A549 treated with CpdA at 1 μM for 4 hours (cell line): ENCODE measurements at places on chromosomes 2 and 18. TPM values are rescaled to one million over a fixed set of nuclear protein-coding genes. Genes with fewer than 3 reads are reported as not detected.

MYO7B gene
- total RNA-seq = 0.12 to 0.32 TPM (median 0.21 TPM) in 5 replicates

SERPINB12 gene
- not detected in 5 replicates for total RNA-seq

TRPM8 gene
- 0.15 to 0.59 TPM (median 0.20 TPM) in 5 replicates for total RNA-seq

AQP12B gene
- not detected in 5 replicates for total RNA-seq

GORASP2 gene
- total RNA-seq = 86.1 to 108 TPM (median 91.6 TPM) in 5 replicates

GPC1 gene
- total RNA-seq = 159 to 215 TPM (median 202 TPM) in 5 replicates
